Fibroblast of skin of right quadriceps (primary cell): ENCODE measurements at places on chromosomes 7 and 10.

- no peak for DNase-seq
Observed at GRCh38 chr10:122655524-122656307, 43.9 kb downstream of the C10orf120 start.

GRCh38 chr10:100518761-100519241, 860 bp downstream of the SEC31B start:
- peak; percentile 56 for DNase-seq

DNA sequence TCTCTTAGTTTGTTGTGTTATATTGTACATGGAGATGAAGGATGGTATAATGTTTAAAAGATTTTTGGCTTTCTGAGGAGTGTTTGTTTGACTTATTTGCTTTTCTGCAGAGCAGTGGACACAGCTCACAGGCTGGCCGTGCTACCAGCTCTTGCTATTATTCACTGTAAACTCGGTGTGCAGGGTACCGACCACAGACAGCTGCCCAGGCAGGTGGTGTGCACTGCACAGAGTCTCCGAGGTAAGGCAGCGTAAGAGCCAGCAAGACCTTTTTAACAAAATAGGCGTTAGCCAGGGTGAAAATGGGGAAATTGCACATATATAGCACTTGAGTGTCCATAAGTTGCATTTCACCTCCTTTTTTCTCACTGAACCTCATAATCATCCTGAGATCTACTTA, 438.0 kb downstream of the CNTNAP2 start:
- no peak for DNase-seq

- DNase-seq: no peak
Observed at GRCh38 chr10:130043491-130043890, 67.1 kb downstream of the C10orf143 start.

DNA sequence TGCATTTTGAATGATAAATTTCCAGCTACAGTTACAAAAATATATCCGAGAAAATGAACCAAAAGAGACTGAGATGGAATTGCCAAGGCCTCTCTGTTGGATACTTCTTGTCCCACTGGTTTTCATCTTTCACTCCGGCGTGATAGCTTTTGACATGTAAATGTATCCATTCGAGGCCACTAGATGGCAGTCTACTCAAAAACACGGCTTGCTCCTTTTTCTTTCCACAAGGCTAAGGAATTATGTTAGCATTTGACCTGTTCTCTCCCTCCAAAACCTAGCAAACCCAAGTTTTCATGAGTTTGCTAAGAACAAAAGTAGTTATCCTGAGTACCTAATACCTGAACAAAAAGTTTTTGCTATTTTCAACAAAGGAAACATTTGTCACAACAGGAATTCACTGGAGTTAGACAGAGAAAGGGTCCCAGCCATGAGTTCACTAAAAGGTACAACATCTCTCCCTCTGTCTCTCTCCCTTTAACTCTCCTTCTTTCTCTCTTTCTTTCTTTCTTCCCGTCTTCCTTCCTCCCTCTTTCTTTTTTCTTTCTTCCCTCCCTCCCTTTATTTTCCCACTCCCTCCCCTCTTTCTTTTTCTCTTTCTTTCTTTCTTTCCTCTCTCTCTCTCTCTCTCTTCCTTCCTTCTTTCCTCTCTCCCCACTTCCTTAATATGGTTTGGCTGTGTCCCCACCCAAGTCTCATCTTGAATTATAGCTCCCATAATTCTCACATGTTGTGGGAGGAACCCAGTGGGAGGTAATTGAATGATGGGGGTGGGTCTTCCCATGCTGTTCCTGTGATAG, 207.9 kb upstream of the MYO3A start:
- peak; percentile 41 for DNase-seq

DNA sequence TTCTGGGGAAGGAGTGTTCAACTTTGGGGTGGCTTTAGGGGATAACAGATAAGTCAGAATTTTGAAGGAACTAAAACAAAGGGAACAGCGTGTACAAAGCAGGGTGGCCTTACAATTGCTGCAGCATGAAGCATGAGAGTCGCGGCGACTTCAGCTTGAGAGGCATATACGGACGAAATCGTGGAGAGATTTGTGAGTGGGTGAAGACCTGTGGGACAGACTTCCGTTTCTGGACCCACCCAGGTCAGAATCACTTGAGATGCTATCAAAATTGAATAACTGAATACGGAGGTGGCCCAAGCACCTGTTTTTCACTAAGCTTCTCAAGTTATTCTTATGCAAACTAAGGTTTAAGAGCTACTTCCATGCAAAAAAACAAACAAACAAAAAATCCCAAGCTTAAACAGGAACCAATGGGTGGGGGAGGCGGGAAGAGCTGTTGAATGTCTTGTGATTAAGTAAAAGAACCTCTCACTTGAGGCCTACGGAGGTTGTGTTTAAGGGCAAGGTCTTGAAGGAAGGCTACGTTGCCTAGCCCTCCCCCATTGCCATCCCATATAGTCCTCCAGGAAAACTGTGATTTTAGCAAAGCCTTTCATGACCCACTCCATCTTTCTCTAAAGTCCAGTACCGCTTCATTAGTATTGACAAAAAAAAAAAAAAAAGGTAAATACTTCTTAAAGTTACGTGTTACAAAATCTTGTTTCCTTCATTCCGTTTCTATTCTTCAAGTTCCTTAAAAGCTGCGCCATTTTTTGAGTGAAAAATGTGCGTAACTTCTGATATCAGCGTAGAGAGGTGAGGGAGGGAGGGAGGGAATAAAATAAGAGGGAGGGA, 1.3 kb upstream of the TRIM24 start:
- DNase-seq: no peak

- no peak for DNase-seq
Observed at GRCh38 chr7:68279827-68280400, 1283.3 kb downstream of the TYW1 start.

DNA sequence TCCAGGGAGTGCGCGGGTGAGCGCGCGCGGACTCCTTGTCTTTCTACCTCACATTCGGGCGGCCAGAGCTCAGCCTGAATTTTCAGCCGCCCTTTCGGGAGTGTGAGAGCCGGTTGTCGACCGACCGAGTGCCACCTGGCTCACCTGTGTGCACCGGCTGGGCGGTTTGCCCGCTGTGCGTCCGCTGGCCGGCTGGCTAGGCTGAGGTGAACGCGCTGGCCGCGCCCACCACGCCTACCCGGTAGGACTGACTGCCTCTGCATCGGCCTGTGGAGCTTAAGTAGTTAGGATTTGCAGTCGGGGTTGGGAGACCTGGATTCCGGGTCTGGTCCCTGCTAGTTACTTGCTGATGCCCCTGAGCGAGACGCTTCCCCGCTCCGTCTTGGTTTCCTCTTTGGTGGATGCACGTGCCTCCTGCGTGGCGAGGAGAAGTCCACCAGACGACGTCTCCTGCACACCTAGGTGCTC, 553 bp downstream of the TSPAN15 start:
- DNase-seq: no peak

- DNase-seq: no peak
Observed at GRCh38 chr7:135308583-135309327, 75.1 kb downstream of the STRA8 start.

- no peak for DNase-seq
Observed at GRCh38 chr10:29618341-29619171, 16.2 kb downstream of the SVIL start.

GRCh38 chr7:144991041-144991440, 155.2 kb upstream of the TPK1 start:
- no peak for DNase-seq

- peak; percentile 35 for DNase-seq
Observed at GRCh38 chr10:18545621-18546305, 105.6 kb downstream of the NSUN6 start.

DNA sequence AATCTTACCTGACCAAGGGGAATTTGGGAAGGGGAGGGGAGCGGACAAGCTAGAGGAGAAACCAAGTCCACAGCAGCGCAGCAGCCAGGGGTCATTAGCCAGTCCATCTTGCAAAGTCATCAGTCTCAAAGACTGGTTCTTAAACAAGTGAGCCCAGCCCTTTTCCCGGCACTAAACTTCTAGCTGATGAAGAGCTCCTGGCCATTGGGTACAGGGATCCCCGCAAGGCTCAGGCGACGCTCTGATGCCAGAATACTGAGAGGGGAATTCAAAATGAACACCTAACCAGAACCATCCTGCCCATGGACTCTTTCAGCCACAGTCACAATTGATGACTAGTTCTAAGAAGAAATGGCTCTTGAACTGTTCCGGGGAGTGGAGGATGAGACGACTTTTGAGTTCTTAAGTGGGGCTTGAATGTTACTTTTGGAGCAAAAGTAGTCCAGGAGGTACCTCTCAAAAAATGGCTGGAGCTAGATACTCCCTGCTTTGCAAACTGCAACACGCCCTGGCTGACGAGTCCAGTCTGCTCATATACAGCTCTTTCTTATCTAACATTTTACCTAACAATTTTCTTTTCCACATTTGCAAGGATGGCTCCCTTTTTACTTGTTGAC, 2.5 kb upstream of the TWIST1 start:
- DNase-seq: no peak

DNA sequence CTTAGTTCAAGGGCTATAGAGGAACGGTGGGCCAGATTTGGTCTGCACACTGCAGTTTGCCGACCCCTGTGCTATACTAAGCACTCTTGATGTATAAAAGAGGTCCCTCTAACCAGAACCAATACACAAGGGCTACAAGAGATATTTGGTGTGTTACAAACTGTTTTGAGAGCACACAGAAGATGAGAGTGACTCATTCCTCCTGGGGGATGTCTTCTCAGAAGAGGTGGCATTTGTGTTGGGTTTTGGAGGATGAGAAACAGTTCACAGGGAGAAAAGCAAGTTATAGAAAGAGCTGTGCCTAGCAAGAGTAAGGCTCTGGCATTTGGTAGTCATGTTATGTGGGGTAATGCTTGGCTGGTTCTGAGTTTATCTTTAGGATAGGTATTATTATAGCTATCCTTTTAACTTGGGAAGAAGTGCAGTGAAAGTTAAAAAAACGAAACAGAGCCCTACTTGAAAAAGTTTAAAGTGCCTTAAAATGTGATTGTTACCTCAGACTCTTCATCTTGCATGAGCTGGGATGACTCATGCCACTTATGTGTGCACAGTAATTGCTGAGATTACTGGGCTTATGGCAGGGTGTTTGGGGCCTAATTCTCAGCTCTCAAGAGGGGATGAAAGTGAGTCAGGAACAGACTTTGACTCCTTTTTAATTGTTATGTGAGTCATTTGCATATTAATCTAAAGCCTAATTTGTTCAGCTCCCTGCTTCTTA, 160.4 kb downstream of the KIF20B start:
- peak; percentile 74 for DNase-seq

- no peak for DNase-seq
Observed at GRCh38 chr10:92356041-92356440, 65.1 kb downstream of the MARCHF5 start.

DNA sequence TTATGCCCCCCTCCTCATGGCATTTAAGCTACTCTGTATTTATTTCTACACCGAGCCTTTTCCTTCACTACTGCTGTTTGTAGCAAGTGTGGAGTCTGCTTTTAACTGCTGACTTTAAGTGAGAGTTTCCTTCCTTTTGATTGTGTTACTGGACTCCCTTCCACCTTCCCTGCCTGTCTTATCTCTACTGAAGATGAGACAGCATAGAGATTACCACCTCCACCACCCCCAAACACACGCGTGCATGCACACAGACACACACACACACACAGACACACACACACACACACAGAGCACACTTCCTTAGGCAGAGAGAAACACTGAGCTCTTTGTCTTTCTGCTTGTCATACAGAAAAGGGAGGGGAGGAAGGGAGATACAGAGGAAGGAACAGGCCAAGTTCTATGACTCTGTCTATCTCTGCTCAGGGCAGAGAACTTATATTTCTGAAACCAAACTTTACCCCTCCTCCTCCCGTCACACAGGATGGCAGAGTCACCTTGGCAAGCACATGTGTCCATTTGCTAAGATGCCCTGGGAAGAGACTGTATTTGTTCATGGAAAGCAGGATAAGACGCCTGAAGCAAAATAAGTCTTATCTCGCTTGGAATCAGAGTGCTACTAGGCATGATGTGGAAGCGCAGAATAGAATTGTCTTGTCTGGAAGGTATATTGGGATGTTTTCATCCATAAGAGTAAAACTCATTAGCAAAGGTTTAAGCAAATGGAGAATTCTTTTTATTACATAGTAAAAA, 81.8 kb upstream of the CAV2 start:
- DNase-seq: no peak

GRCh38 chr10:122636953-122637352, 62.7 kb downstream of the C10orf120 start:
- DNase-seq: no peak

DNA sequence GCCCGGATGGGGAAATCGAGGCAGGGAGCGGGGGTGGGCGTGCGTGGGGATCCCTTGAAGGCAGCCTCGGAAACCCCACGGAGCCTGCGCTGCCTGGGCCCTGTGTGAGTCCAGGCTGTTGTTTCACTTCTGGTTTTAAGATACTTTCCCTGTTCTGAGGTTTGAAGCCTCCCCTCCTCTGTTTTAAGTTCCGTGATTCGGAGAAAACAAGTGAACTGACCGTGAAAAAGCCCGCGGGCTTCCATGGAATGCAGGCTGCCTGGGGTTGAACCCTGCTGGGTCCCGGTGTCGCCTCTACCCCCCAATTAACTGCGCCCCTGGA, 401 bp downstream of the LRRC27 start:
- no peak for DNase-seq

- no peak for DNase-seq
Observed at GRCh38 chr10:133140417-133141143, 19.4 kb upstream of the KNDC1 start.

- no peak for DNase-seq
Observed at GRCh38 chr10:130038611-130039109, 72.0 kb downstream of the C10orf143 start.

DNA sequence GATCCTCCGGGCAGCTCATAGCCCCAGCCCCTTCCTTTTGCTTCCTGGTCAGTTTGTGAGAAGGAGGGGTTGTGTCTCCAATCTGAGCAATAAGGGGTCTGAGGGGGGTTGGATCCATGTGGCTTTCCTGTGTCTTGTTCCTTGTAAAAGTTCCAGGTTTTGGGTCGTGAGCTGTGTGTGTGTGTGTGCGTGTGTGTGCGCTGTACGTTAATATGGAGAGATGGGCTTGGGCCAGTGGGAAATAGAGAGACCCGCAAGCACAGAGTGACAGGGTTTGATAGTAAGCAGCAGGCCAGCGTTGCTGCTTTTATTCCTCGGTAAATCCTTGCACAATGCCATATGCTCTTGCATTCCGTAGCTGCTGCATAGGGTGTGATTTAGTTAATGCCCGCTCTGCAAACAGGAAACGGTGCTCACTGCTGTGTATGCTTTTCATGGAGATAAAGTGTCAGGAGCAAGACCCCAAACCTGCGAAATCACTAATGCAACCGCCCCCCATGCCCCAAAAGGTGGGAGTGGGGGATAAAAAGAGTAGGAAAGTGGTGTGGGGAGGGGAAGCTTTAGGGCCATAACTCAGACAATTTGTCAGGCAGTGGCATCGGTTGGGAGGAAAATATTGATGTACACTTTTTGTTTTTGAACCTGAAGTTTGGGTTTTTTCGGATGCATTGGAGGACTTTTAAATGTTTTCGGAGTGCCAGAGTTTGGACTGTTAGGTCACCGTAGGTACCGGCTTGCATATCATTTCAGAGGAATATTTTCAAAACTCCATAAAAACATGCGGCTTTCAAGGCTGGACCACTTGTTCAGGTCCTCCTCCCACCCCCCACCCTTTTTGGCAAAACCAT, 108.7 kb downstream of the TCF7L2 start:
- DNase-seq: peak; percentile 86

GRCh38 chr7:95594185-95594584, 2.1 kb downstream of the PDK4 start:
- DNase-seq: no peak
